Thoracic aorta (tissue), 2 donors: ENCODE measurements at places on chromosomes 6 and 20. TPM values are rescaled to one million over a fixed set of nuclear protein-coding genes. Genes with fewer than 3 reads are reported as not detected.

Gene MGME1
- total RNA-seq, result 8.8 TPM

GRCh38 chr6:9398071-9398766 lies 962.9 kb upstream of the SLC35B3 start:
- H3K4me3 ChIP-seq, result no peak overlapping the region
- no peaks in the 10 kb centered on the region for H3K27me3 ChIP-seq
- no peaks in the 10 kb centered on the region for H3K36me3 ChIP-seq
- DNase-seq, result no peak
- H3K4me1 ChIP-seq, result no peaks in the 10 kb centered on the region
- H3K27ac ChIP-seq, result no peak overlapping the region

DNA sequence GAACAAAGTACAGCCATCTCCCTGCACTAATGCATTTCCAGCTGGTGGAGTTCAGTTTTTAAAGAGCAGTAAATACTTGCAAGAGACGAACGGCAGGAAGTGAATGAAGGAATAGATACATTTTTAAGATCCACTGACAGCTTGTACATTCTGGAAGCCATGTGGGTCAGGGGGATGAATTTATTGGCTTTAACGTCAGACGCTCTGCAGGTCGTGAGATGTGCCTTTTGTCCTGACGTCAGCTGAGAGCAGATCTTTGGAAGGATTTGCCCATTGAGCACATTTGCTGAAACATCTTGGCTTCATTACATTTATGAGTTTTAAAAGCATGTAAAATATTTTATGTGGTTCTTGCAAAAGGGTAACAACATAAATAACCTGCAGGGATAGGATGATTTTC lies 29.5 kb upstream of the SALL4 start:
- DNase-seq, result no peak
- H3K27me3 ChIP-seq, result no peaks in the 10 kb centered on the region
- H3K4me1 ChIP-seq, result no peaks in the 10 kb centered on the region
- no peaks in the 10 kb centered on the region for H3K36me3 ChIP-seq
- H3K27ac ChIP-seq, result no peak overlapping the region

- DNase-seq, result no peak
- peaks cover 6% of the 10 kb centered on the region for H3K4me1 ChIP-seq
- H3K36me3 ChIP-seq, result no peaks in the 10 kb centered on the region
- H3K27me3 ChIP-seq, result no peaks in the 10 kb centered on the region
Observed at GRCh38 chr20:32183947-32184635, 23.5 kb downstream of the PLAGL2 start.
